GM23248 (cell line): ENCODE measurements at places on chromosomes 4 and X.

DNA sequence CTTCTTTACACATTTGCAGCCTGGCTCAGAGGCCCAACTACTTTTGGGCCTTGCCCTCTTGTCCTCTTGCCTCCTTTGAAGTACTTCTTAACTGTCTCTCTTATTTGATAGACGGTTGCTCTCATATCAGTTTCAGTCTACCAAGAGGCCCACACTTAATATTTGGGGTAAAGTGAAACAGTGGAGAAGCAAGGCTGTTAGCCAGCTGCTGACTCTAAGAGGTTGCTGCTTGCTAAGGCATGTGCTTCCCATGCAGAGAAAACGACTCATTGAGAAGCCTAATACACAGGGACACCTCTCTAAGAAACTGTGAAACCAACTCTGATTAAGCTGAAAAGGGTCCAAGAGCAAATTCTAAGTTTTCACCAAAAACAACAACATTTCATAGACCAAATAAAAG, 94.6 kb downstream of the PPP3CA start:
- DNase-seq, result peak; percentile 39

- no peak for DNase-seq
These were observed 211.9 kb upstream of the EOLA2 start for GRCh38 chrX:150150076-150150779.

GRCh38 chr4:98626350-98626749, 32.1 kb downstream of the TSPAN5 start:
- DNase-seq, result peak; percentile 93

- DNase-seq, result no peak
These were observed at the start of gene SMPX for GRCh38 chrX:21757960-21758359. Gene SMPX, minus strand, starts transcription at chrX:21758116. Its CDS starts 3,826 bp downstream, at chrX:21754290.

DNA sequence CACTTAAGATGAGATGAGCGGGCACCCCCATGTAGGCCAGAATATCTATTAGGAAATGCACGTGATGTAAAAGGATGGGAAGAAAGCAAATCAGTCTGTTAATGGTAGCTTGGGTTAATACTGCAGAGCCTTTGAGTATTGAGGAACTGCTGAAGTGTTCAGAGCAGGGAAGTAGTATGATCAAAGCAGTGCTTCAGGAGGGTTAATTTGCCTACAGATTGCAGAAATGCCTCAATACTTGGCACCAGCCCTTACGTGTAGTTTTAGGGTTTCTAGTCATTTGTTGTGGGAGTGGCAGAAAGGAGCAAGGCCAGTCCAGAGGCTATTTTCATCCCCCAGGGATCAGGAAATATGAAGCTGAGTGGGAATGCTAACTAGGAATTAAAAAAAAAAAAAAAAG, 19.7 kb downstream of the ZFX start:
- DNase-seq, result peak; percentile 17

GRCh38 chr4:42401171-42401570, 3.9 kb downstream of the SHISA3 start:
- DNase-seq, result no peak
